HFFc6 (cell line): ENCODE measurements at places on chromosomes 7 and 10. TPM values are rescaled to one million over a fixed set of nuclear protein-coding genes. Genes with fewer than 3 reads are reported as not detected.

The TSPAN13 gene
- total RNA-seq: 22.6 to 58.9 TPM (median 43.8 TPM) in 3 replicates

The LRRN3 gene
- total RNA-seq: 13.7 to 35.1 TPM (median 16.4 TPM) in 3 replicates

DNA sequence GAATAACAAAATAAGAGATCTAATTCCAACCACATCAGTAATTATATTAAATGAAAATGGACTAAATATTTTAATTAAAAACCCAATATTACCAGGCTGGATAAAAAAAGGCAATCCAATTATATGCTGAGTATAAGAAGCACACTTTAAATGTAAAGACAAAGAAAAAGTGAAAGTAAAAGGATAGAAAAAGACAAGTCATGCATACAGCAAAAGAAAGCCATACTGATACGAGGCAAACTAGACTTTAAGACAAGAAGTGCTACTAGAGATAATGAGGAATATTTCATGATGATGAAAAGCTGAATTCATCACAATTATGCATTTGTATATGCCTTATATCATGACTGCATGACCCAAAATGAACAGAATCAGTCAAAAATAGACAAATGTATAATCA lies 628.6 kb downstream of the PHTF2 start:
- no peak for DNase-seq
- peak overlapping the region; percentile 5; the same call in 1 of the 2 replicates for H3K27ac ChIP-seq
- H3K27me3 ChIP-seq: no peaks in the 10 kb centered on the region; the same call in 1 of the 2 replicates
- H3K4me3 ChIP-seq: no peak overlapping the region
- H3K36me3 ChIP-seq: peaks cover 7% of the 10 kb centered on the region; the same call in 1 of the 2 replicates

- H3K36me3 ChIP-seq: peaks cover 5% of the 10 kb centered on the region; the same call in 1 of the 2 replicates
- H3K4me3 ChIP-seq: no peak overlapping the region
- H3K27ac ChIP-seq: peak overlapping the region; percentile 31; the same call in 1 of the 2 replicates
- H3K4me1 ChIP-seq: peaks cover 4% of the 10 kb centered on the region
Measured at GRCh38 chr7:5603241-5604140, 178.0 kb downstream of the RNF216 start.

DNA sequence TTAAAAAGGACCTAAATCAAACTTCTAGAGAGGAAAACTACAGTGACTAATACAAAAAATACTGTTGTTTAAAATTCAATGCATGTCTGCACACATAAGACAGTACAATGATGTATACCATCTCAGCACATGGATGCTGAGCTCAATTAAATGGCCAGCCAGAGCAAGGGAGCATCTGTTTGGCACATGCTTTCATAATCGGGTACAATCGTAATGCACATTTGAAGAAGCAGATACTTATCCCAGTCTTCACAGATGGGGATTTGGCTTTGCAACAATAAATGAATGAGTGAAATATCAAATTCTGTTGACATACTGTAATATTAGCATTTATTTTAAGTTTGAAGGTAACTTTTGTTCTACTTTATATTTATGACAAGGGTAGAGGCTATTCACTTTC lies 187.8 kb downstream of the CRPPA start:
- no peak overlapping the region for H3K4me3 ChIP-seq
- DNase-seq: no peak
- no peaks in the 10 kb centered on the region for H3K4me1 ChIP-seq
- H3K27me3 ChIP-seq: peaks cover 2% of the 10 kb centered on the region; the same call in 1 of the 2 replicates

DNA sequence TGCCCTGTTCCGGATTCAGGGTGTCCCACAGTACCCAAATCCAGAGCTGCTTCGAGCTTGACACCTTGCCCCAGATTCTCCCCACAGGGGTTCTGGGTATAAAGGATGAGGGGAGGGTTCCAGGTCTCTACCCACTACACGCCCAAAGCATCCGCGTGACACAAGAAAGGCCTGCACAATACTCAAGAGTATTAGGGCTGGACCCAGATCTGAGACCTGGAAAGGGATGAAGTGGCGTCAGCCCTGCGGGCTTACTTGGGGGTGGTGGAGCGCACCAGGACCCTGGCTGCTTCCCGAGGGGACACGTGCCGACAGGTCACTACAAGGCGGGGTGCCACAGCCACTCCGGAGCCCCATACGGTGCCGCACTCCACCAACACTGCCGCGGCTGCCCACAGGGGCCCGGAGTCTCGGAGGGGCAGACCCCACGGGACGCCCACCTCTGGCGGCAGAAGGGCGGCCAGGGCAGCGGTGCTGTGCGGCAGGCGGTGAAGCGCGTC lies 1.3 kb downstream of the TYSND1 start:
- H3K4me1 ChIP-seq: peaks cover 34% of the 10 kb centered on the region
- H3K27ac ChIP-seq: peak overlapping the region; percentile 67
- peak overlapping the region; percentile 78 for H3K4me3 ChIP-seq
- peaks cover 18% of the 10 kb centered on the region for H3K36me3 ChIP-seq

DNA sequence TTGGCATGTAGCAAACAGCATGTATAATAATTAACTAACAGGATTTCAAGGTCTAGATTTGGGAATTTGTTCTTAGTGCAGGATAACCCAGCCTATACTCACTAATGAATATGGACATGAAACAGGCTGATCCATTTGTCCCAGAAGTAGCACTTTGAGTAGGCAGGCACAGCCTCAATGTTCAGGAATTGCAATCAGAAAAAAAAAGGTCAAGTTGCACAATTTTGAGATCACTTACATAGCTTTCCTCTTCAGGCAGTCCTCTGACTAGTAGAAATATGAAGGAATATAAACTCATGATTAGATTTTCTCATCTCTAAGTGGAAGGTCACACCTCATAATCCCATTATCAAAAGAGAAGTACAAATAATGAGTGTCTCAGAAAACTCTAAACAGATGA lies 921.4 kb upstream of the CELF2 start:
- H3K27ac ChIP-seq: no peak overlapping the region
- DNase-seq: no peak
- H3K4me1 ChIP-seq: no peaks in the 10 kb centered on the region

GRCh38 chr7:157827045-157827862 lies 490.4 kb downstream of the DNAJB6 start:
- H3K4me1 ChIP-seq: no peaks in the 10 kb centered on the region
- no peak overlapping the region for H3K4me3 ChIP-seq
- DNase-seq: no peak
- H3K27ac ChIP-seq: no peak overlapping the region
- H3K36me3 ChIP-seq: no peaks in the 10 kb centered on the region; the same call in 1 of the 2 replicates

- H3K4me1 ChIP-seq: peaks cover 41% of the 10 kb centered on the region
- H3K27me3 ChIP-seq: peaks cover 2% of the 10 kb centered on the region; the same call in 1 of the 2 replicates
- H3K4me3 ChIP-seq: no peak overlapping the region
- H3K27ac ChIP-seq: no peak overlapping the region
- H3K36me3 ChIP-seq: peaks cover 21% of the 10 kb centered on the region
Measured at GRCh38 chr7:47568056-47568455, 13.9 kb downstream of the TNS3 start.
